ENCODE measurements at places on chromosomes 2 and 18.

DNA sequence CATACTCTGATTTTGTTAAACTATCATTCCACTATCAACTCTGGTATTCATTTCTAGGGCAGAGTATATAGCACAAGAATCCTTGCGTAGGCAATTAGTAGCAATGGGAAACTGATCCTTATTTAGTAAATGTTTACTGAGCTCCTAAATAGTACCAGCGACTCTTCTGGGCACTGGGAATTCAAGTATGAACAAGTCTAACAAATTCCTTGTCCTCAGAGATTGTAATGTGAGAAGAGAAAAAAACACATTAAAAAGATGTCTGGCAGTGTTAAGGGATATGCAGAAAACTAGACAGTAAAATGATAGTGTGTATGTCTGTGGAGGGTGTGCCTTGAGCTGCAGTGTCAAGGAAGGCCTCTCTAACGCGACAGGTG is 721 bp downstream of the METTL5 start:
- DNase-seq, result no peak

GRCh38 chr2:128497461-128497860 is 178.8 kb upstream of the HS6ST1 start:
- no peak for DNase-seq

DNA sequence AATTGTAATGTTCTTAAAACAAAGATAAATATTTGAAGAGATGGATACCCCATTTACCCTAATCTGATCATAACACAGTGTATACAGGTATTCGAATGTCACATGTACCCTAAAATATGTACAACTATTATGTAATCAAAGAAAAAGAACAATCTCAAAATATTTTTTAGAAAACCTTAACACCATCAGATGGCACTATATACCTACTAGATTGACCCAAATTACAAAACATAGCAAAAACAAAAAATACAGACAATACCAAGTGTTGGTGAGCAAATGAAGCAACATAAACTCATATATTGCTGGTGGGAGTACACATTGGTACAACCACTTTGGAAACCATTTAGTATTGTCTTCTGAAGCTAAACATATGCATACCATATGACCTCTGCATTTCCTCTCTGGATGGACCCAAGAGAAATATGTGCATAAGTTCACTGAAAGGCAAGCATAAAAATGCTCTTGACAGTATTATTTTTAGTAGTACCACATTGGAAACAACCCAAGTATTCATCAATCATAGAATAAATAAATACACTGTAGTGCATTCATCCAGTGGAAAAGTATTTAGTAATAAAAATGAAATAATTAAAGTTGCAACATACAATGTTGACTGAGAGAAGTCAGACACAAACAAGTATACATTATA is 55.8 kb downstream of the GDF7 start:
- DNase-seq, result no peak

- DNase-seq, result no peak
Measured at GRCh38 chr2:160606341-160606740, 112.7 kb upstream of the RBMS1 start.

GRCh38 chr18:12816451-12816850 is 67.6 kb downstream of the PTPN2 start:
- no peak for DNase-seq

GRCh38 chr2:36362291-36362690 is 6.7 kb downstream of the CRIM1 start:
- DNase-seq, result no peak

GRCh38 chr18:13067124-13067523 is 76.0 kb downstream of the CEP192 start:
- no peak for DNase-seq

DNA sequence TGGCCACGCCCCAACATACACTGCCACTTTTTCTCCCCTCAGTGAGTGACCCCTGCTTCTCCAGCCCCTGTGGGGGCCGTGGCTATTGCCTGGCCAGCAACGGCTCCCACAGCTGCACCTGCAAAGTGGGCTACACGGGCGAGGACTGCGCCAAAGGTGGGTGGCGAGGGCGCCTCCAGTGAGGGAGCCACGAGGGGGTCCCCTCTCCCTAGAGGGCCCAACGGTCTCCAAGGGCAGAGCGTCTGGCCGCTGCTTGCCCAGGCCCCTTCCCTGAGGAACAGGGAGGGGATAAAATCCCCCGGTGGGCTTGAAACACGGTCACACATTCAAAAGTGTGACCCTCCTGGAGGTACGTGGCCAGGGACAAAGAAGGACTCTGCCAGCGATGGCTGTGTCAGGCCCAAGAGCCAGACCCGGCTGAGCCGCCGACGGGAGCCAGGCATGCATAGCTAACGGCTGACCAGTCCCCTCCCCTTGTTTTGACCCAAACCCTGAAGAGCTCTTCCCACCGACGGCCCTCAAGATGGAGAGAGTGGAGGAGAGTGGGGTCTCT is 37.2 kb downstream of the MTERF4 start:
- no peak for DNase-seq

DNA sequence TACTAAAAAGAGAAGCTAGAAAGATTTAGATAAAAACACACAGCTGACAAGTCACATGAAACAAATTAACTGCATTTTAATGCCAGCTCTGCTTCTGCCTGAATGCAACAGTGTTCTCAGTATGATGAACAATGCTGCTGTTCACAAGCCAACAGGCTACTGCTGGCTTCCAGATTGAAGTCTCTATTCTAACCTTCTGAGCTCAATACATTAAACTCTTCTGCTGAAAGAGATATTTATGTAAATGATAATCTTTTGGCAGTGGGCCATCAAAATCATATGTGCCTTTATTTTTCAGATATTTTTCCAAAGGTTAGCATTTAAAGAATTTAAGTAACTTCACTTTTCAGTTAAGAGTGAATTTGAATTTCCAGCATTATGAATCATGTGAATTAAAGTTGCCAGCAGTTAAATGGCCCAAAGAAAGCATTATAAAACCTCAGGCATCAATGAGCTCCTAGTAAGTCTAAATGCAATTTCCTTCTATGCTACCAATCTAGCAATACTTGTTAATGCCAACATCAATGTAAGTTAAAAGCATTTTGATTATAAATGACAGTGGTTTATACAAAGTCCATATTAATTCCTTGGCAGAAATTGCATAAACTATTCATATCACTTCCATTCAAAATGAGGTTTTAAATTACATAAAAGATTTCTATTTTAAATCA is 72.4 kb downstream of the ID2 start:
- DNase-seq, result no peak

DNA sequence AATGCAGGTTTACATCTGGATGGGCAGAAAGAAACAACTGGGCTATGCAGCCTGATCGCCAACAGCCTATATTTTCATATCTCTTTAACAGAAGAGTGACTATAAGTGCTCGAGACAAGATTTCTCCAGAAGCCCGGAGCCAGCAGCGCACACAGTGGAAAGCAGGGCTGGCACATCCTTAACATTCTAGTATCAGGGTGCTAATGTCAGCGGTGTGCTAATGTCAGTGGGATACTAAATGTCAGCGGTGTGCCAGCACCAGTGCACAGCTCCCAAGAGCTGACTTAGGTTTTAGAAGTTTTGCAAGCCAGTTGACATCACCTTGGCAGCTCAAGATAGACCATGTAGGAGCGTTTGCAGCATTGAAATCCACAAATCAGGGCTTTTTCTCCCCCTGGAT is 8.3 kb downstream of the BMP10 start:
- no peak for DNase-seq

DNA sequence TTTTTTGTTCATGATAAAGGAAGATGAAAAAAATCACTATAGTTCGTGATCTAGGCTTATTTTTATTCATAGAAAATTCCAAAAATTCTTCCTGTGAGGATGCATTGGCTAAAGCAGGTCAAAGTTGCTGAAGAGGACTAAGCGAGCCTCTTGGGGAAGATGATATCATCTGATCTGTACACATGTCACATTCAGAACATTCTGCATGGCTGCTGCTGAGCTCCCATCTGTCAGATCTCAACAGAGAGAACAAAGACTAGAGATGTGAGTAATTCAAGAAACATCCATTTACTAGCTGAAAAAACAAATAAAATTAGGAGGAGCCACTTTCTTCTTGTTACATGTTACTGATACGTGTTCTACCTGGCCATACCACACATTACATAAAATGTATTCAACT is 518.6 kb upstream of the FSIP2 start:
- no peak for DNase-seq

DNA sequence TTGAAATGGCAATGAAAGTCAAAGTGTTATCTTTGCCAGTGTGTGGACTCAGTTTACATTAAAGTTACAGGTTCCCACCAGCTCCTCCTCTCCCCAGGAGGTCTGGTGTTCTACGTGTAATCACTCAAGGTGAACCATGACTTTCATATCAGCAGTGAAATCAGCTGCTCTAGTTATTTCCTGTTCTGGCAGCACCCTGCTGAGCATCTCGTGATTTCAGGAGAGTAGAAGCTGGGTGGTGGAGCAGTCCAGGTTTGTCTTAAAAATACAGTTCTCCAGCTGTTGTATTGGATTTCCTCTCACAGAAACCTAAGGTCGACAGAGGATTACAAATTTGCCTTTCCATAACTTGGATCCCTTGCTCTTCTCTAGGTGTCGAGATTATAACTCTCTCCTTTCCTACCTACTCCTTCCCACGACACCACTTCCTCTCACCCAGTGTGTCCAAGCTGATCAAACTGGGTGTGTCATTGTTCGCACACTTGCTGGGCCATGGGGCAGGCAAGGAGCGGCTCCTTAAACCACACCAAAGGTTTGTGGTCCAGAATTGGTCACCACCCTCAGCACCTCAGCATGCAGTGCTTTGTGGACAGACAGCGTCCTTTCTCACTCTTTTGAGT is 13.0 kb upstream of the ARHGAP25 start:
- DNase-seq, result peak; percentile 65

- no peak for DNase-seq
Measured at GRCh38 chr2:159476329-159476728, 140.0 kb downstream of the BAZ2B start.

DNA sequence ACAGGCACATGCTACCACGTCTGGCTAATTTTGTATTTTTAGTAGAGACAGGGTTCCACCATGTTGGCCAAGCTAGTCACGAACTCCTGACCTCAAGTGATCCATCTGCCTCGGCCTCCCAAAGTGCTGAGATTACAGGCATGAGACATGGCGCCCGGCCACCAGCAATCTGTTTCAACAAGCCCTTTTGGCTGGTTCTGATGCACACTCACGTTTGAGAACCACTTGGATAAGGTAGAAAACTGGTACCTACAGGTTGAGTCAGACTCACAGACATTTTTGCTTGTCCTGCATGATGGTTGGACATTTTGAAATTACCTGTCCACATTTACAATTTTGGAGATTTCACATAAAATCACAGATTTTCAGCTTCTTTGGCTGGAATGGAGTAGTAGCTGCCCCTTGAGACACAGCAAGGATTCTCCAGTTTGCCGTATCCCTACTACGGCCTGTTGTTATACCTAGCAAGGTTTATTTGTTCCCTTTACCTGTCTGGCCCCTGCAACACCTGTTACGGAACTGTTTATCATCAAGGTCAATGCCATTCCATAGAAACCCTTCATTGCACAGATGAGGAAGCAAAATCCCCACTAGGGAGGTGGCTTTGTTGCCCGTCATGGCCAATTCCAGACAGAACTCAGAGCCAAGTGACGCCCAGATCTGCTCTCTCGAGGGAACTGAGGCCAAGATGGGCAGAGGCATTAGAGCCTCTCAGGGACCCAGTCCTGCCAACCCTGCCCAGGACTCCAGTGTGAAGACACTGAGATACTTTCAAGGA is 31.4 kb upstream of the IGFBP2 start:
- DNase-seq, result no peak

DNA sequence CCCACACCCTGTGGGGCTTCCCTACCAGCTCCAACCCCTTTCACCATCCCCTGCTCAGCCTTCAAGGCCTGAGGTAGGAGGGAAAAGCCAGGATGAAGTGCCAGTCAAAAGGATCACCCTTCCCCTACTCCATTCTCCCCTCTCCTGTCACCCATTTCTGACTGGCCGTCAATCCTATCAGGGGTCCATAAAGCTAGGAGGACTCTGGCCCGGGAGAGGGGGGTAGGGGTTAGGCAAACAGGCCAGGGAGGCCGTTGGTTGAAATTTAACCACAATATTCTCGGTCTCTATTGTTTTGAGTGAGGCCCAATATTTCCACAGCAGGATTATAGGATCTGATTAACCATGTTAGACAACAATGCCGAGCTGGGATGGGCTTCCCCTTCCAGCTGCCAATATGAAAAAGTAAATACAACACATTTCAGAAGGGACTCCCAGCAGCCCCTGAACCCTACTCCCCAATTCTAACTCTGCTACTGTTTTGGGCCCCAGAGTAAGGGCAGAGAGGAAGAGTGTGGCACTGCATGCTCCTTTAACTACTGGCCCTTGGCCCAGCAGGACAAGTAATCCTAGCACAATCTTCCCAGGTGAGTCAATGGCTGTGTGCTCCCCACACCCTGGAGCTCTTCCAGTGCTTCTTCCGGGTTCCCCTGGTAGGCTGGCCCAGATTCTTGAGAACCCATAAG is 10.6 kb upstream of the IHH start:
- no peak for DNase-seq

DNA sequence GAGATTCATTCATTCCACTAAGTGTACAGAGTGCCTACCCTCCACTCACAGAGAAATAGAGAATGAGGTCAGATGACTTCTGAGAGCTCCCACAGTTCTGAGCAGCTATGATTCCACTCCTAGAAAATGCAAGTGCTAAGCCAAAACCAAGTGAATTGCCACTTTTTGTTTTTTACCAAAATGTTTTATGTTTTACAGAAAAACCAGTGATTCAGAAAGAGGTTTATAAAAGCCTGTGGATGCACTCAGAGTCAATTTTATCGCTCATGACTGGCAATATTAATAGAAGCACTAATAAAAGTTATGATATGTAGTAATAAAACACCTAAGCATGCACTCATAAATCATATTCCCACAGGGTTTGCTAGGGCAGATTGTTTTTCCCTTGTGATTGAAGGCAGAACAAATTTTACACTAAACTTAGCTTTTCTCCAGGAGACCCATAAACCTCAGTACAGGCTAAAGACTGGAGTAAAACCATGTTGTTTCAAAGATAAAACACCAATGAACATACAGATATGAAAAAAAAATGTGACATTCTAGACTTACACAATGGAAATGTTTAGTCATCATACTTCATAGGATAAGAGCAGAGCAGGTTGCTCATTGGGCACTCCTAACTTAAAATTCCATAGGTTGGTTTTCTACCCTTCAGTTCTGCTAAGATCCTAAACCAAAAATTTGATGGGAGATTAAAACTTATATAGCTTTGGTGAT is 67.5 kb downstream of the PDK1 start:
- DNase-seq, result no peak

- DNase-seq, result no peak
Measured at GRCh38 chr18:474416-474815, 26.1 kb downstream of the COLEC12 start.

Data from CD4-positive, alpha-beta memory T cell (primary cell).